ENCODE measurements at places on chromosomes 6 and 20. TPM values are rescaled to one million over a fixed set of nuclear protein-coding genes. Genes with fewer than 3 reads are reported as not detected.

PGBD1 gene
- 7.6 TPM for total RNA-seq

DNA sequence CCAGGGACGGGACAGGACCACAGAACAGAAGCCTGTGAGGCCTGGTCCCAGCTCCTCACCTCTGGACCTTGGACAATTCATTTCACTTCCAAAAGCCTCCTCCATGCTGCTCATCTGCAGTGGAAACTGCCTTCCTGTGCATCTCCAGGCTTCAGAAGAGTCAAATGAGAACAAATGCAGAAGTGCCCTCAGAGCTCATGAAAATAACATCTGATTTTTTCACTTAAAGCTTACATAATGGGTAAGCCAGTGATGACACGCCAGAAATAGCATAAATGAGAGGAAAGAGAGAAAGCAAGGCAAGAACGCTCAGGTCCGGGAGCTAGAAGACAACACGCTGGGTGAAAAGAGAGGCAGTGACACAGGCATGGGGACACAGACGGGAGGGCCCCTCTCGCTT is 7.9 kb downstream of the CNKSR3 start:
- H3K36me3 ChIP-seq: peaks cover 4% of the 10 kb centered on the region
- H3K4me1 ChIP-seq: peaks cover 13% of the 10 kb centered on the region
- H3K27me3 ChIP-seq: no peaks in the 10 kb centered on the region
- no peak for DNase-seq

DNA sequence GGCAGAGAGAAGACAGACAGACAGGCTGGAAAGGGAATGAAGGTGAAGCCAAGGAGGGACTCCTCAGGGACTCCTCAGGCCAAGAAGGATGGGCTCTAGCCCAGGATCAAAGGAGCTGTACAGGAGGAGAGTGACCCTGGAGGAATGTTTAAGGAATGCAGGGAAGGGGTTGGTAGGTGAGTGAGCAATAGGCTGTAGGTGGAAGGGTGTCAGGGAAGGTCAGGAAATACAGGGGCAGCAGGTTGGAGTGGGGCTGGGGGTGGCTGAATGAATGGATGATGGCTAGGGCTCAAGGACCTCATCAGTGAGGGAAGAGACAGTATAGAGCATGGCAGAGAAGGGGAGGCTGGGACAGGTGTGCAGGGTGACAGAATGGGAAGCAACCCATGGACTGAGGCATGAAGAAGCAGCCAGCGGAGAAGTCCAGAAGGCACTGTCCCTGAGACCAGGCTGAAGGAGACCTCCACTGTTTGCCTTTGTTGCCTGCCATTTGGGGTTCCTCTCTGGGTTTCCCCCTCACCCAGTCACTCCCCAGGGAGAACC is 13.2 kb downstream of the SYNGAP1 start:
- H3K27me3 ChIP-seq: no peaks in the 10 kb centered on the region
- H3K27ac ChIP-seq: no peak overlapping the region
- peaks cover 27% of the 10 kb centered on the region for H3K36me3 ChIP-seq
- peaks cover 47% of the 10 kb centered on the region for H3K4me1 ChIP-seq
- no peak overlapping the region for H3K4me3 ChIP-seq
- DNase-seq: no peak

UCKL1 gene
- 35.5 TPM for total RNA-seq

GRCh38 chr20:40650707-40651106 is 38.3 kb downstream of the MAFB start:
- peak overlapping the region; percentile 67 for H3K27ac ChIP-seq
- H3K27me3 ChIP-seq: no peaks in the 10 kb centered on the region
- H3K4me1 ChIP-seq: peaks cover 89% of the 10 kb centered on the region
- DNase-seq: no peak
- no peak overlapping the region for H3K4me3 ChIP-seq

TTI1 gene
- 17.9 TPM for total RNA-seq

GPSM3 gene
- total RNA-seq: 7.5 TPM
